SHP77 treated with DMSO at 0.1 percent for 48 hours (cell line): ENCODE measurements at places on chromosomes 7 and 10.

- no peak for DNase-seq
Observed at GRCh38 chr10:132306343-132306685, 1.4 kb downstream of the STK32C start.

- DNase-seq: no peak
Observed at GRCh38 chr10:27826369-27826768, 80.8 kb upstream of the MKX start.

DNA sequence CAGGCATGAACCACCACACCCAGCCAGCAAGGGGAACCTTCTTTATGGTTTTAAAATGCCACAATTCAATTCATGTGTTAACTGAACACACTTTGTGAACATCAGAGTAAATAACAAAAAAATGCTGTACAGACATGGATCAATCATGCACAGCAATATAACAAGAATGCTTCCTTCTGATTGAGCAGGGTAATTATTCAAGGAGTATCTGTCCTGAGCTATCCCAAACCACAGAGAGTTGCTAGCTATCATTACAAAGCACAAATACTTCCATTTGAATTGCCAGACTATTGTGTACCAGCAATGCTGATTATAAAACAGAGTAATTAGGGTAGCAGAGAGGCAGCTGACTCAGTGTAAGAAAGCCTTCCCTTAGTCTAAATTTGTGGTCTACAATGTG lies 11.3 kb upstream of the RHOBTB1 start:
- no peak for DNase-seq

- DNase-seq: peak; percentile 47
Observed at GRCh38 chr10:92242910-92243671, 47.8 kb downstream of the CPEB3 start.

GRCh38 chr10:23035569-23035968 lies 59.8 kb upstream of the MSRB2 start:
- no peak for DNase-seq

GRCh38 chr10:69375307-69376151 lies 41.2 kb downstream of the TACR2 start:
- no peak for DNase-seq

DNA sequence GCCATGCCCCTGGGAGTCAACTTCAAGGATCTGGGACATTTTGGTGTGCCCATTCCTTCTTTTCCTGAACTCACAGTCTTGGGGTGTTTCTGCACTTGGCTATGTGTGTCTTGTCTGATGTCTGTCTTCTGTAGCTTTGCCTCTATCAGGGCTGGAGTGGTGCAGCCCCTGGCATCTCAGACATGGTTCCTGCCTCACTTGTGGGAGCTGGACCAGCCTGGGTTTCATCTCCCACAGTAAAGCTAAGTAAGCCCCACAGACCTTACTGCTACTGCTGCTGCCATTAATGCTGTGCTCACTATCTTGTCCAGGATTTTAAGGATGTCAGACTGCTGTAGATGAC lies 59.0 kb downstream of the ADCYAP1R1 start:
- no peak for DNase-seq

- DNase-seq: no peak
Observed at GRCh38 chr10:86506499-86506898, 15.1 kb downstream of the WAPL start.

GRCh38 chr10:132069122-132069848 lies 3.5 kb downstream of the JAKMIP3 start:
- DNase-seq: no peak

DNA sequence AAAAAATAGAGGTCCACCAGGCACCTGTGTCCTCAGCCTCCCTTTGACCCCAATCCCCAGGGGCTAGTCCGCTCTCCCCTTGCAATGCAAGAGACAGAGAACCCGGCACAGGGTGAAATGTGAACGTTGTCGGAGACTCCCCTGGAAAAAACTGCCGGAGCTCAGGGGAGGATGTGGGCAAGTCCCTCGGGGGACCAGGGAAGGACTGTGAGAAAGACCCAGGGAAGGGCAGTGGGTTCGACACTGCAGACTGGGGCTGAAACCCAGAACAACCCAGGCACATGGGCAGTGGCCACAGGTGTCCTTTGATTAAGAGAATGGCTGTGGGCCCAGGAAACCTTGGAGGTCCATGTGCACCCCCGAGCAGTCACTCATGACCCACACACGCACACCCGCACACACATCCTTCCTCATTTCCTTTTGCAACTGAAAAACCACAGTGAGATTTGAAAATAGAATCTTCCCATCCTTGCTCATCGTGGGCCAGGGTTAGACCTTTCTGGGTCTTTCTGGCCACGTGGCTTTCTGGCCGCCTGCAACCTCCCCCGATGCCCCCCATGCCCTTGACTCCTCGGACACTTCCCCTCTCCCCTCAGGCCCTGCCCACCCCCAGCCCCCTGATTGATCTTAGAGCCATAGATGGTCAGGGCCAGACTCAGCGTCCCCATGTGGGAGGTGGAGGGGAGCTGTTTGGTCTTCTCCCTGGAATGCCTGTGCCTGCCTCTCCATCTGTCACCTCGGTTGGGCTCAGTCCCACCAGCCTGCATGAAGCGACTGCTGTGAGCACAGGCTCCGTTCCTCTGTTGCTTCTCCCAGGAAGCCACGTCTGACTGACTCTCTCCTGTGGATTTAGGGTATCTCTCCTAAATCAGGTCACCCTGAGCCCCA lies 7.9 kb downstream of the LAT2 start:
- DNase-seq: no peak

- no peak for DNase-seq
Observed at GRCh38 chr10:105611244-105611798, 970.2 kb downstream of the SORCS3 start.

DNA sequence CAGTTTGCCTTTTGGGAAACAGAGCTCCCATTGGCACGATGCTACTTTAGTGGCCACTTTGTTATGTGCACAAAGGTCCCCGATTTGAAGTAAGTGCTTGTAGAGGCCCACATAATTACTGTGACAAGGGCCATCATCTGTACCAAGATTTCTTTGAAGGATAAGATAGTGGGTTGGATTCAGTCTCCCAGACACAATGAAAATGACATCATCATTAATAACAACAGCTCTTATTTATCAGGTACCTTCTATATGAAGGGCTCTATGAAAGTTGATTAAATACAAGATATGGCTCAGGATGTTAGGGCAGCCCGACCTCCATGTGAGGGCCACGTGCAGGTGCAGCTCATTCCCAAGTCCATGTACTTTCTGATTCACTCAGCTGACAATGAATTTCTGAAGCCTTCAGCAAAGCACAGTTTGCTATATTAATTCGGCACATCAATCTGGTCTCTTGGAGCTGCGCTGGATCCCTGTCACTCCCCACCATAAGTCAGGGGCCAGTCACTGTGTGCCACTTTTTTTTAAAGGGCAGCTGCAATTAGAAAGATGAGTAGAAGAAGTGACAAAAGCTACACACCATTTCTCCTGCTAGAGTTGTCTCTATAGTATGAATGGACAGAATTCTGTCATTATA lies 140.3 kb downstream of the ABCA13 start:
- no peak for DNase-seq

DNA sequence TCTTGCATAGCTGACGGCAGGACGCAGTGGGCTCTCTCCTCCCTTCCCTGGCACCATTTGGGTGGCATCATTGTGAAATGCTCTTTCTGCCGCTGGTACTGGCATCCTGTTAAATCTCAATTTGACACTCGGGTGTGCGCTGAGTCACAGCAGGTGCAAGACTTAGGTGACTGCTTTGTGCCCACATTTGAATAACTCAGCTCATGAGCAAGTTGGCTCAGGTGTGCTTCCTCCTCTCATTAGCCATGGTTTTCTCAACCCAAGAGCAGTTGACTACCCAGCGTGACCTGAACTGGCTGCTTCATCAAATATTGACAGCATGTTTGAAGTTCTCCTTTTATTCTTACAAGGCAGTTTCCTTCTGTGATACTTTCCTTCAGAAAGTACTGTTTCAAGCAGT lies 24.6 kb upstream of the NFE2L3 start:
- no peak for DNase-seq

- no peak for DNase-seq
Observed at GRCh38 chr10:71493741-71494140, 97.0 kb downstream of the CDH23 start.

DNA sequence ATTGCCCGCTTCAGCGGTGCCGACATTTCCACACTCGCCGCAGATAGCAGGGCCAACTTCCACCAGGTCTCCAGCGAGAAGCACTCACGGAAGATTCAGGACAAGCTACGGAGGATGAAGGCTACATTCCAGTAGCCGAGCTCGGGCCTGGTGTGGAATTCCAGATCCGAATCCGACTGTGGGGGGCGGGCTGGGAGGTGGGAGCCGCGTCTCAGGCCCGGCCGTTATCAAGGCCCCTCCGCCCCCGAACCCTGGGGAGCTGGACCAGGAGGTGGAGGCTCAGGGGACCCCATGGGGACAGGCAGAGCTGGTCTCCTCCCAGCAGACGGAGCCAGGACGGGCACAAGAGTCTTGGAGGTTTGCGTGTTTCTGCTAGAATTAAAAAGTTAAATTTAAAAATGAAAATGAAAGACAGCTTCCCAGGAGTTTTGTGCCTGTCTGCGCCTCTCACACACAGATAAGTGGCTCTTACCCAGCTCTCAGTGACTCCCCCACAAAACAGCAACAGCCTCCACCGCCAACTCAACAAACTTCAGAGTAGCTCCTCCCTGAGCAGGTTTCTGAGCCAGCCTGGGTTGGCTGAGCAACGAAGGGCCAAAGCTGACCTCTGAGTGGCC lies 5.2 kb upstream of the UTF1 start:
- no peak for DNase-seq

DNA sequence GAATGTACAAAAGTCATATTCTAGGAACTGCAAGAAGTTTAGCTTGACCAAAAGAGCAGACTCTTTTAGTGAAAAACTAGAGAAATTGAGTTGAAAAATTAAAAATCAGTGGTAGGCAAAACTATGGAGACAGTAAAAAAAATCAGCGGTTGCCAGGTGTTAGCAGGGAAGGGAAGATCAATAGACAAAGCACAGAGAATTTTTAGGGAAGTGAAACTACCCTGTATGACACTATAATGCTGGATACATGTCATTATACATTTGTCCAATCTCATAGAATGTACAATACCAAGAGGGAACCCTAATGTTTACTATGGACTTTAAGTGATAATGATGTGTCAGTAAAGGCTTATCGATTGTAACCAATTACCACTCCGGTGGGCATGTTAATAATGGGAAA lies 761.9 kb downstream of the MAGI2 start:
- DNase-seq: no peak

- peak; percentile 39 for DNase-seq
Observed at GRCh38 chr10:21517134-21518031, 8.1 kb downstream of the SKIDA1 start.

DNA sequence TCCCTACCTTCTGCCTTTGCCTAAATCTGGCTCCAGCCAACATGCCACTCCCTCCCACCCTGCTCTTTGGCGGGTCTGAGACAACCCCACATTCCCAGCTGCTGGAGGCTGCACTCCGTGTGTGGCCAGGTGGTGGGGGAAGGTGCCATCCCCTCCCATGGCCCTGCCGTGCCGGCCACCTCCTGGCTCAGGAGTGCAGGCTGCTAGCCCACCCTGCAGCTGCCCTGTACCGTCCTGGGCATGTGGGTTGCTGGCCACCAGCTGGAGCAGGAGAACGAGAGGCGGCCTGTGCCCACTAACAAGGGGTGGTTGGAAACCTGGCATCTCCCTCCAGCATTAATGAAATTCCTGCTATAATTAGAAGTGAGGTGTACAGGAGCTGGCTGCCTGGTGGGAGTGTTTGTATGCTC lies 97.6 kb downstream of the ZMIZ1 start:
- no peak for DNase-seq

DNA sequence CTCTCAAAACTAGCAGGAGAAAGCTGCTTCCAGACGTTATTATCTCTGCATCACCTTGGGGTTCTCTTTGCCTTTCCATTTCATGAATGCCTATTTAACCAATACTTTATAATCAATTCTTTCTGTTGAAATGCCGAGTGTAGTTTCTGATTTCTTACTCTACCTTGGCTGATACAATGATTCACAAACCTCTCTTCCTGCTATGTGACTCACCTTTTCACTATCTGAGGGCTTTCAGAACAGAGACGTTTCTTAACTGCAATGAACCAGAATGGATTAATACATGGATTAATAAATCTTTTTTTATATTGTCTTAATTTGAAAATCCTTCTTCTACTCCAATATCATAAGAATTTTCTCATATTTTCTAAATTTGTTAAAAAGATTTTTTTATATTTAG lies 46.4 kb upstream of the ZNF746 start:
- no peak for DNase-seq

- no peak for DNase-seq
Observed at GRCh38 chr10:78579995-78580394, 488.8 kb upstream of the ZMIZ1 start.

DNA sequence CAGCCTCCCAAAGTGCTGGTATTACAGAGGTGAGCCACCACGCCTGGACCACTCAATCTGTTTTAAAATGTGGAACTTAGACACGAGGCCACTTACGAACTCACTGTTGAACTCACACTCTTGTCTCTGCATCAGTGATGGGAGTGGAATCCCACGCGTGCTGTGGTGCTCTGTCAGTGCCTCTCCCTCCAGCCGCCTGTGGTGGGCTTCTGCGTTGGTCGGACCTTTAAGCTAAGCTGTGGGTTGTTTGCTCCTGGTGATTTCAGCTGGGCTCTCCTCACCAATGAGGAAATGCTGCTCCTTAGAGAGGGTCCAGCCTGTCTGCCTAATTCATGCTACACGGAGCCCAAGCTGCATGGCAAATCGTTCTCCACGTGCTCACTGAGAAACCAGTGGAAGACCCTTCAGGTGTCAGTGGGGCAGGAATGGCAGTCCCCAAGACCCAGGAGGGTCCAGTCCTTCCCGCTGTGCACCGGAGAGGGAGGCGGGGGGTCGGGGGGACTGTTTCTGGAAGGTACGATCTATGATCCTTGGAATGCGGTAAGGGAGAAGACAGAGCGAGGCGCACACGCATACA lies 17.9 kb upstream of the PRKAR1B start:
- no peak for DNase-seq

- no peak for DNase-seq
Observed at GRCh38 chr10:90960355-90960814, 39.5 kb upstream of the ANKRD1 start.

DNA sequence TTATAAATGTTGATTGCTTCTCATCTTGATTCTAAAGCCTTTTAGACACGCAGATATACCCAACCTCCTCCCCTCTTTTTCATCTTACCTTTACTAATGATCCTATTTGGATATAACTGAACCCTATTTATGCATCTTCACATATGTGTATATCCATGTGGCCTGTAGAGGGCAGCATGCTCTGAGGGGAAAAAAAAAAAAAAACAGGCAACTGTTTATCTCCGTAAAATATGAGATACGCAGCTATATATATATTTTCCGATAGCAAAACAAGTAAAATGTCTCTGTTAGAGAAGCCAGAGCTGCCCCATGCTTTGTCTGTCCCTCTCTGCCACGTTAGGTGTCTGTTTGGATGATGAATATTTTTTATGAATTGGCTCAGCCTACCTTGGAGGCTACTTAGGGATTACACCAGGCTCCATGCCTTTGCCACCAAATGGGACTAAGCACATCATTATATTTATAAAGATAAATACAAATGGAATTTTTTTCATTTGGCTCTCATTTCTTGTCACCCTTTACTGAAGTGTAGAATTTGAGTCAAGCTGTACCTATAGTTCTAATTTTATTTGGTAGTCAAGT lies 174.8 kb upstream of the FZD1 start:
- peak; percentile 29 for DNase-seq

GRCh38 chr7:129644634-129645230 lies 33.2 kb downstream of the NRF1 start:
- peak; percentile 22 for DNase-seq
